ENCODE measurements at places on chromosomes 1 and 21.

DNA sequence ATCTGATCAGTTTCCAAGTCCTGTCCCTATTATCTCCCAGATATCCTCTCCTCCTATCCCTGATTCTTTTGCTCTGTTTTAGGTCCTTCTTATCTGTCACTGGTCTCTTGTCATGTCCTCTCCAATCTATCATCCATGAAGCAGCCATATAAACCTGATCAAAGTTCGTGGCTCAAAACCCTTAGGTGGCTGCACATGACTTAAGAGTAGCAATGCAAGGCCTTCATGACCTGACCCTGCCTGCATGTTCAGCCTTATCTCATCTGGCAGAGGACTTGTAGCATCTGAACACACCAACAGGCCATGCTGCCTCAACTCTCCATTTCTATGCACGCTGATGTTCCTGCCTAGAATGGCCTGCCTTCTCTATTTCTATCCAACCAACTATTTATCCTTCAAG lies 65.2 kb downstream of the NOS1AP start:
- no peak for DNase-seq

- DNase-seq = no peak
These were observed 36.8 kb upstream of the PODN start for GRCh38 chr1:53025034-53025768.

DNA sequence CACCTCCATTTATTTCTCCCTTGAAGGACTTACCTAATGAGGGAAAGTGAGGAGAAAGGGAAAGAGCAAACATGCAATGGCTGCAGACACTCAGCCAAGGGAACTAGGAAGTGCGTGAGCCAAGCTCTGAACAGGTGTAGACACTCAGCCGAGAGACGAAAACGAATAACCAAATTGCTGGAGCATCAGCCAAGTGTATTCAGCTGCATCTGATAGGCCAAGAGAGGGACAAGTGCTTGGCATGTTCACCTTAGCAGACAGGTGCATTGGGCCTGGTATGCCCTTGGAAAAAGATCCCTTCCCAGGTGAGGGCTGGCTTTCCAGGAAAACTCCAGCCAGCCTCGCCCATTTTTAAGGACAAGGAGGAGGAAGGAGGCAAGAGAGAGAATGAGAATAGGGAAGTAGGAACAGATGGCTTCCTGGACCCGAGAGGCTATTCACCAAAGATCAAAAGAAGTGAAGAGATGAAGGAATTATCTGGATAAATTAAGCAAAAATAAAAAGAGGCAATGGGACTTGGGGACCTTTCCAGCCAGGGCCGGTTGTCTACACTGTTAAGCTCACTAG lies 184.7 kb downstream of the TOMM20 start:
- DNase-seq = no peak

- no peak for DNase-seq
These were observed 67.8 kb downstream of the NTMT2 start for GRCh38 chr1:170213596-170213995.

- DNase-seq = no peak
These were observed 19.2 kb upstream of the VASH2 start for GRCh38 chr1:212930986-212931678.

DNA sequence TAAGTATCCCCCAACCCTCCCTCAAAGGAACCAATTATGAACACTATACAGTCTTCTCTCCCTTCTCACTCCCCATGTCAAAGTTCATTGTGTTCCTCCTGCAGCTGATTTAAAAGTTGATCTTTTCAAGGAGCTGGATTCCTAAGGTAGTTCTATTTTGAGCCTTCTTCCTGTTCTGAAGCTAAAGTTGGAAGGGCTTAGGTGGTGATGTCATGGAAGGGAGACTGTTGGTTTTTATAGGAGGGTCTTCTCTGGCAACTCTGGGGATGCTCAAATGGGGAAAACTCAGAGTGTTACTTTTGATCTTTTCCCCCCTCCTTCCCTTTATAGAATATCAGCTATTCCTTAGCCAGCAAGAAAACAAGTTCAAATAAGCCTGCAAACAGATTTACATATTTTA lies 83.0 kb upstream of the AK4 start:
- no peak for DNase-seq

DNA sequence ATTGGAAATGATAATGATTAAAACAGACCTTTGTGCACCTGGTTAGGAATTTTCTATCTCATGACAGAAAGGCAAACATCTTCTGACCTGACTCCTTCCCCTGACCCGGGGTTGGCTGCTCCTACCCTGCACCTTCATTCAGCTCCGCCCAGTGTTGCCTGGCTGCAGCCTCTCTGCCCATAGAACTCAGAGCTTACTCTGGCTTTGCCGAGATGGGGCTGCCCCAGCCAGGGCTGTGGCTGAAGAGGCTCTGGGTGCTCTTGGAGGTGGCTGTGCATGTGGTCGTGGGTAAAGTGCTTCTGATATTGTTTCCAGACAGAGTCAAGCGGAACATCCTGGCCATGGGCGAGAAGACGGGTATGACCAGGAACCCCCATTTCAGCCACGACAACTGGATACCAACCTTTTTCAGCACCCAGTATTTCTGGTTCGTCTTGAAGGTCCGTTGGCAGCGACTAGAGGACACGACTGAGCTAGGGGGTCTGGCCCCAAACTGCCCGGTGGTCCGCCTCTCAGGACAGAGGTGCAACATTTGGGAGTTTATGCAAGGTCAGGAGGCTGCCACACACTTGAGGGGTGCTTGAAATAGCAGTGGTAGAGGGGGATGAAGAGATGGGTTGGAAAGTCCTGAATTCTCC lies at the start of gene DIO1:
Gene DIO1 (plus strand): TSS at position 189 of the 638 bp plus-strand sequence. CDS start 24 bp downstream, at position 213.
- DNase-seq = no peak

DNA sequence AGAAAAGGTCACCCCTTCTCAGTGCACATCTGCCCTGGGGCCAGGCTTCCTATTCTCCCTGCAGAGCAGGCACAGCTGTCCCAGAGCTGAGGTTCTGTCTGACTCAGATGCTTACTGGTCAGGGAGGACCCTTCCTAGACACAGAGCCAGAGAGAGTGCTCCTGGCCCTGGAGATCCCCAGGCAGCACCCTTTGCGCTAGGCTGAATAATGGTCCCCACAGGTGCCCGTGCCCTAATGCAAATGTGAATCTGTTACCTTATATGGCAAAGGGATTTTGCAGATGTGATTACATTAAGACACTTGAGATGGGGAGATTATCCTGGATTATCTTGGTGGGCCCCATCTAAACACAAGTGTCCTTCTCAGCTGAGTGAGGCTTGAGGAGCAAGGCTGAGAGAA lies 2.6 kb upstream of the TNNI1 start:
- no peak for DNase-seq

DNA sequence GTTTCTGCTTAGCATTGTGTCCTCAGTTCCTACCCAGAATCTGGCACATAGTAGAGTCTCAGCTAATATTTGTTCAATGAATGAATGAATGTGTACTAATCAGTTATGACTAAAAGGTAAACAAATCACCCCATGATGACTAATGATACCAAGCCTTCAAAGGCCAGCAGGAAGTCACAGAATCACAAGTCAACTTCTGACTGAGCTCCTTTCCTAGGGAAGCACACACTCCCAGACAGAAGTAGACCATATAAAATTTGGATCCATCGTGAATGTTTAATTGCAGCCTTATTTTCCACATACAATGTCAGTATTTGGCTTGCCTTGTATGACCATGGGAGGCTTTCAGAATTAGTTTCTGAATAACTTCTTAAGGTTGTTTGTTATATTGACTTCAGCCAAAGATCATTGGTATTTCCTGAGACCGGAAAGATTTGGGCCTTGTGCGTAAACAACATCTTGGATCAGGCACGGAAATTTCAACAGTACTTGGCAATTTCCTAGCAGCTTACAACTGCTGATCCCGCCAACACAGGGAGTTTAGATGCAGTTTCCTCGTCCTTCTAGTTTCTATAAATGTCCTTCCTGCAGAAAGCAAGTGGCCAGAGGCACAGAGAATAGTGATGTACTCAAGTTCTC lies 185.9 kb upstream of the ATP1B1 start:
- DNase-seq = no peak

- DNase-seq = no peak
These were observed 36.2 kb upstream of the F13B start for GRCh38 chr1:197103300-197103699.

- no peak for DNase-seq
These were observed 7.1 kb downstream of the RHOU start for GRCh38 chr1:228742281-228742860.

GRCh38 chr1:197515421-197515820 lies 247.4 kb downstream of the CRB1 start:
- no peak for DNase-seq

- no peak for DNase-seq
These were observed 13.0 kb downstream of the GGPS1 start for GRCh38 chr1:235341334-235341733.

DNA sequence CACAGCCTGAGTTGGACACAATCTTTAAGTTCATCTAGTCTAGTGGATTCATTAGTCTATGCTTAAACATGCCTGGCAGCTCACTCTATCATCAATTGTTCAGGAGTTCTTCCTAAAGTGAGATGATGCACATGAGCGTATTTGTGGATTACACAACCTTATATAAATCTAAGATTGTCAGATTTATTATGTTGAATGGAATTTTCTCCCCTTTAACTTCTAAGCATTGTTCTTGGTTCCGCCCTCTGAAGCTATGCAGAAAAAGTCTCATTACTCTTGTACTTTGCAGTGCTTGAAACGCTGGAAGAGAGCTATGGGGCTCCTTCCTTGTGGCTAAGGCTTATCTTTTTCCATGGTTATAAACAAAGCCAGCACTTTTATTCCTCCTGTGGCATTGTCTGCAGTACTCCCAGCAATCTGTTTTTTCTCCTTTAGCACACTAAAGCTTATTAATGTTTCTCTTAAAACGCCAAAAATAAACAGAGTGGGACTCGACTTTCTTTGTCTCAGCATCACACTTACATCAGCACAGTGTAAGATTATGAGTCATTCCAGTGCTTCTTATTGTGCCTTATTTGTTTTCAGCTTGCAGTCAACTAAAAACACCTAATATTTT lies 316.8 kb upstream of the CAMK1G start:
- DNase-seq = no peak
